Colonic mucosa (tissue), 4 donors: ENCODE measurements at places on chromosomes 5 and 9.

DNA sequence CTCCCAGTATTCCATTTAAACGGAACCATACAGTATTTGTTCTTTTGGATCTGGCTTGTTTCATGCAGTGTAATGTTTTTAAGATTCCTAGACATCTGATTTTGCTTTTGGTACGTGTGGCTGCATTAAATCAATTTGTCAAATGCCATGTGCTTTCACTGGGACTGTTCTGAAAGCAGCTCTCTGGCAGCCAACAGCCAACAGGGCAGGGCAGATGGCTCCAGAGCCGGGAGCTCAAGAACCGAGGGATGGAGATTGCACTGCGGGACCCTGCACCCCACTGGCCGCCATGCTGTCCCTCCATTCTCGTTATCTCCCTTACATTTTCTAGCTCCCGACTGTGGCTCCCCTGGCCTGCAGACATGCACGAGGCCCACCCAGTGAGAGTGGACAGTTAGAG lies 33.4 kb upstream of the AIF1L start:
- H3K4me1 ChIP-seq = no peaks in the 10 kb centered on the region
- no peaks in the 10 kb centered on the region for H3K36me3 ChIP-seq
- no peak overlapping the region for H3K27ac ChIP-seq

DNA sequence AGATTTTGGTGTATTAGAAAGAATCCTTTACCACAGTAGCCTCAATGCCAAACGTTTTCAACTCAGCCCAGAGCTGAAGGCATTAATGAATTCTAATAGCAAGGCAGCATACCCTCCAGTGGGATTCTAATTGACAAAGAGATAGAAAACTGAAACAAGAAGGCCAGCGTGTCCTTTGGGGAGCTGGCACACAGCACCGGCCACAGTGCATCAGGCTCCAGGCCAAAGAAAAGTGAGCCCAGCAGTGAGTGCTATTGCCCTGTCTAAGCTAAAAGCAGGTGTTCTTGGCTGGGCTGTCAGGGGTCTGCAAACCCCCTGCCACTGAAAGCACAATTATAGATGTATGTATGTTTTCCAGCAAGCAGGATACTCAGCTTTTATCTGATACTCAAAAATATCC lies 40.4 kb downstream of the PPIC start:
- H3K27me3 ChIP-seq = no peaks in the 10 kb centered on the region
- DNase-seq = no peak
- H3K36me3 ChIP-seq = no peaks in the 10 kb centered on the region
- H3K4me3 ChIP-seq = no peak overlapping the region
- H3K4me1 ChIP-seq = no peaks in the 10 kb centered on the region

DNA sequence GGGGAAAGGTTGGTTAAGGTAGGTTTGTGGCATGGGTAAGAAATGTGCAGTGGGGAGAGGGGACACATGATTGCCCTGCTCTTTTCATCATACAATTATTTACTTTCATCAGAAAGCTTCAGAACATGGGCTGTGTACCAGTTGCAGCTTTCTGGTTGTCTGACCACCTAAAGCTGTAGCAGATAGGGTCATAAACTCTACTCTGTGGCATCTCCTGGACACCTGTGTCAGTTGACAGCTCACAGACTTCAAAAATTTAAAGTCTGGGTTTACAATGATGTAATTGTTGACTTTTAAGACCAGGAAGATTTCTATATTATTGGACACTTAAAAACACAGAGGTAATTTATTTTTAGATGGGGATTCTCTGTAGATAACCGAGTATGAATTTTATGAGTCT lies 222.7 kb upstream of the PRR16 start:
- H3K27me3 ChIP-seq = no peaks in the 10 kb centered on the region
- H3K4me1 ChIP-seq = no peaks in the 10 kb centered on the region
- DNase-seq = no peak
- H3K27ac ChIP-seq = no peak overlapping the region
- no peaks in the 10 kb centered on the region for H3K36me3 ChIP-seq
- H3K4me3 ChIP-seq = no peak overlapping the region

DNA sequence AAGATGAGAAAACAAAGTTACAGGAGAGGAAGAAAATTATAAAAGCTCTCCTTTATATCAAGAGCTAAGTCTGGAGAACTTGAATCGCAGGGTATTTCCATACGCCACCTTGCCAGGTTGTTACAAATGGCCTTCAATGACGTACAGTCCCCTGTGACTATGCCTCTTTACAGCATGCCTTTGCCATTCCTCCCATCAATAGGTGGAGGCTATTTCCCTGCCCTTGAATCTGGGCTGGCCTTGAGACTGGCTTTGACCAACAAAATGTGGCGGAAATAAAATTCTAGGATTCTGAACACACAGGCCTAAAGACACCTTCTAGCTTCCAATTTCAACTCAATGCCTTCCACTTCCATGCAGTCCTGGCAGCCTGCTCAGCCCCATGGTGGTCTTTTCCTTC lies 45.7 kb downstream of the TSSK1B start:
- no peaks in the 10 kb centered on the region for H3K27me3 ChIP-seq
- H3K4me3 ChIP-seq = no peak overlapping the region
- no peaks in the 10 kb centered on the region for H3K36me3 ChIP-seq
- no peak for DNase-seq
- H3K27ac ChIP-seq = no peak overlapping the region

DNA sequence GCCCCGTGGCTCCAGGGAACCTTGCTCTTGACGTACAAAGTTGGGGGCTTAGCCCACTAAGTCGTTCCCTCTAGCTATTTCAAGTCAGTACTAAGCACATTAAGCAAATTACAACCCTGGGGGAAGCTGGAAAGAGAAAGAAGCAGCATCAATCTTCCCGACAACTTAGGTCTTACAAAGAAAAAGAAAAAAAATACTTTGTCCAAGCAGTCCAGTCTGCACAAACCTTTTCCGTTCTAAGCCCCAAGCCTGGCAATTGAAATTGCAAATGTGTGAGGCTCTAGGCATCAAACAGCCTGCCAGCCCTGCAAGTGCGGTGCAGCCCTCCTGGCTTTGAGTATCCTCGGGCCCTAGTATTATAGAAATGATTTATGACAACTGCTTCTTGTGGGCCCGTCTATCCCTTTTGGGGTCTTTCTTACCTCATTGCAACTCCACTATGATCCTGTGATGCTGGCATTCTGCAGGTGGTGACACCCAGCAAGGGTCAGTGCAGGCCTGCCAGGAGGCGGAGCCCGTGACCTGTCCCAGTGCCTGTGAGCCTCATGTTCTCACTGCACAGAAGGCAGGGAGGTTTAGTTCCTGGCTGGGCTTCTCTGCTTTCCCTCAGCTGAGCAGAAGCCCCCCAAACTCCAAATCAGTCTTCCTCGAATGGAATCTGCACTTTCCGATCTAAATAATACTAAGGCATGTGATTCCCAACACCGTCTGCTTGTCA lies 232.3 kb upstream of the IRX2 start:
- no peaks in the 10 kb centered on the region for H3K27me3 ChIP-seq
- no peaks in the 10 kb centered on the region for H3K4me1 ChIP-seq
- DNase-seq = no peak
- no peaks in the 10 kb centered on the region for H3K36me3 ChIP-seq
- no peak overlapping the region for H3K4me3 ChIP-seq
- no peak overlapping the region for H3K27ac ChIP-seq

DNA sequence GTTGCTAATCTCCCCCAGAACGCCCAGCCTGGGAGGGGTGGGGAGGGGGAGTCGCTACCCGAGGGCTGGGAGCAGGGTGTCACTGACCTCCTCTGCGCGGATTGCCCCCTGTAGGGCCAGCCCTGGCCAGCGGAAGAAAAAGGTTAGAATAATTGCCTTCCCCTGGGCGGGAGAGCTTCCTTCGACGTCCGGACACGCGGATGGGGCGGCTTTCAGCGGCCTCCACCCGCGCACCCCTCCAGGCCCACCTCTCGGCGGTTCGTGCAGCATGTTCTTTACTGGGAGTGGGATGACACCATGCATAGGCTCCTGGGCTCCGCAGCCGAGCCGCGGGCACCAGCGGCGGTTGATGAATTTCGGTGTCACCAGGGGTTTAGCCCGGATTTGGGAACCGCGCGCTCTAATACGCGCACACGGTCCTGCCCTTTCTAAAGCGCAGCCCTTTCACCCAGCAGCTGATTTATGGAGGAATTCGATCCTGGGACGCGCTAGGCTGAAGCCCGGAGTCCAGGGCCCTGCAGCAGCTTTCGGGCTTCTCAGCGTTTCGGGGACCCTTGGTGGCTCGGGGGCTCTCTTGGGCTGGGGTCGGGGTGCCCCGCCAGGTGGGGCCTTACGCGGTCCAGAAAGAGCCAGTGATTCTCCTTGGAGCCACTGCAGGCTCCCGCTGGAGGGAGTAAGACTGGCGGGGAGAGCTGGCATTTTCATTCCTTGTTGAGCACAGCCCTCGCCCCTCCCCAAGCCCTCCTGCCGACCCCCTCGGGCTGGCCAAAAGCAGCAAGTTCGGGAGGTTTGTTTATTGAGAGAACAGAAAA lies 10.1 kb downstream of the LMX1B start:
- DNase-seq = no peak
- no peak overlapping the region for H3K4me3 ChIP-seq
- H3K27ac ChIP-seq = no peak overlapping the region
- H3K4me1 ChIP-seq = no peaks in the 10 kb centered on the region
- H3K36me3 ChIP-seq = no peaks in the 10 kb centered on the region

DNA sequence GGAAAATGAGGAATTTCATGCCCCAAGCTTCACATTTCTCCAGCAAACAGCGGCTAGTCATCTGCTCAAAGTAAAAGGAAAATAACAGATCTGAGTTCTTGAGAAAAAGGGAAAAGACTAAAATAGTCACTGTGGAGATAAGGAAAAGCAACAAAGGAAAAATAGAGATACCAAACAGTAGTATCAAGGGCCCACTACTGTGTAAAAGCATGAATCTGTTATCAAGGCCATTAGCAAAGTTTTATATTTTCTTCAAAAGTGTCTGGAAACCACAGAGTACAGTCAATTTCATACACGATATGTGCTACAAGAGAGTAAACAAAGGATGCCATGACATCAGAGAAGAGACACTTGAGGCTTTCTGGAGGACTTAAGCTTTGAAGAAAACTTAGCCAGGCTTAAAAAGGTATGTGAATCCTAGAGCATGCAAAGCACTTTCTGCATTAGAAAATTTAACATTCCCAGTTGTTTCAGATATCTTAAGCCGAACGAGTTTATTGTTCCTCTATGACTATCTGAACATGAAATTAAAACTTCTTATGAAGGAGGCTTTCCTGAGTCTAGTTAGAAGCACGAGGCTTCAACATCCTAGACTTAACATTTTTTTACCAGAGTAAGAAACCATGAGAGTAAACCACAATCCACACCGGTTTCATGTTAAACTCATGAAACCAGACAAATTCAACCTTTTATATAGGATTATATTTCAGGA lies 1.2 kb downstream of the TTC33 start:
- peak overlapping the region; percentile 88 for H3K27ac ChIP-seq
- no peaks in the 10 kb centered on the region for H3K27me3 ChIP-seq
- DNase-seq = no peak
- peak overlapping the region; percentile 76 for H3K4me3 ChIP-seq
- no peaks in the 10 kb centered on the region for H3K36me3 ChIP-seq

DNA sequence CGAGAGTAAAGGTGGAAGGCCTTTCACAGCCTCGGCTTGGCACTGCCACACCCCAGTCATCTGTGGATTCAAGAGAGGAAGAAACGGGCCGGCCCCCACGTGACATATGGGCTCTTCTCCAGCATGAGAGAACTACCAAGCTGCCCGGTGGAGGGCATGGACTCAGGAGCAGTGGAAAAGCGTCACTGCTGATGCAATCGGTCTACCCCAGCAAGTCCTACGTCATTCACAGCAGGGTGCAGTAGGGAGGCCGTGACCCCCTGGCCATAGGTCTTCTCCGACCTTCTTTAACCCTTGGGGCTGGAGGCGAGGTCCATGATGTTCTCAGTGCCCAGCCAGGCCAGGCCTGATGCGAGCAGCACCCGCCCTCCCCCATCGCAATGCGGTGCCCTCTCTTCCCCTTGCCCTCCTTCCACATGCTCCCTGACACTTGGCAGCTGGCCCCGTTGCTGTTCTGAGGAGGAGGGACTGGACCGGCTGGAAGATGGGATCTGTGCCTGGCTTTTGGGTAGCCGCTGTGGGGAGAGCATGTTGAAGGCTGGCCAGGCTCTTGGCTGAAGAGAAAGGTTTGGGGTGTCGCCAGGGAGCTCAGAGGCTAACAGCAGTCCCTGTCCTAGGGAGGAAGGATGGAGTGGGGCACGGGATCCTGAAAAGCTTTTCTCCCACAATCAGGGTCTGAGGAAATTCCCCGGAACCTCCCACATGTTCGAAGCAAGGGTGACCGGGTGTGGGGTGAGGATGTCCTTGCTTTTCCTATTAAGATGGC lies 89.8 kb downstream of the LIFR start:
- no peak overlapping the region for H3K27ac ChIP-seq
- peak; percentile 61 for DNase-seq
- no peaks in the 10 kb centered on the region for H3K27me3 ChIP-seq
- H3K4me3 ChIP-seq = no peak overlapping the region
- no peaks in the 10 kb centered on the region for H3K36me3 ChIP-seq

DNA sequence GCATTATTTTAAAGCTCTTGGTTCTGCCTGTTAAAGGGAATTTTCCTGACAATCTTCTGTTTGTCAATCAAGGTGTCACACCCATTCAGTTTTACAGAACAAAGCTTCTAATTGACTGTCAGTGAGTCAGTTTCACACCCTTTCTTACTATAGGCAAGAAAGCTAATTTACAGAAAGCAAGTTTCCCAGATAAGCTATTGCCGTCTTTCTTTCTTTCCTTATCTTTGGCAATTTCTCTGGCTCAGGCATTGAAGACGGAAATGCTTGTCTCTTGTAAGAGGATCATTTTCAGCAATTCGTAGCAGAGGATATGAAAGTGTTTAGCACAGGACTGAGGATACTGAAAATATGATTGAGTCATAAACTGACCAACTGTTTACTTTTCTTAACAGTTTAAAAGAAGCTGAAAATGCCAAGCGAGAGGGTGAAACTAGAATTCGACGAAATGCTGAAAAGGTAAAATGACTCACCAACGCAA lies 27.0 kb downstream of the SPINK5 start:
- no peaks in the 10 kb centered on the region for H3K4me1 ChIP-seq
- H3K36me3 ChIP-seq = no peaks in the 10 kb centered on the region
- no peak overlapping the region for H3K4me3 ChIP-seq
- no peaks in the 10 kb centered on the region for H3K27me3 ChIP-seq
- no peak for DNase-seq
- peak overlapping the region; percentile 58 for H3K27ac ChIP-seq

DNA sequence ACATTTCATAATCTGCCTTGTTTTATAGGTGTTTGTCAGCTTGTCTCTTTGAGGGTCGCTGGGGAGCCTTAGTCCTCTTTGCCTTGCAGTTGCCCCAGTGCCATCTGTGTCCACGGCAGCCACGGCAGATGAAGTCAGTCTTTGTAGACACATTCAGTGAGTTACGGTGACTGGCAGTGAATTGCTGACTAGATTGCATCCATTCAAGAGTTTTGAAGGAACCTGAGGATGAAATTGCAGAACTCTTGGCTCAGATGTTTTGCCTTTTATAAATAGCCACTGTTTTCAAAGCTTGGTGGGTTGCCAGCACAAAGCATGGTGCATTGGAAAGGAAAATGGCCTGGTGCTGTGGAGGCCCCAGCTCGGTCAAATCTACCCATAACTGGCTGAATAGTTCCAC lies 125.6 kb downstream of the TRIO start:
- DNase-seq = no peak
- H3K27ac ChIP-seq = peak overlapping the region; percentile 19
- H3K36me3 ChIP-seq = no peaks in the 10 kb centered on the region
- no peaks in the 10 kb centered on the region for H3K27me3 ChIP-seq
